ENCODE measurements at places on chromosomes 3 and 15. TPM values are rescaled to one million over a fixed set of nuclear protein-coding genes. Genes with fewer than 3 reads are reported as not detected.

ANKRD34C gene
- total RNA-seq, result not detected

CLDN16 gene
- total RNA-seq, result not detected

C2CD4B gene
- 0.38 TPM for total RNA-seq

PARP15 gene
- 14.0 TPM for total RNA-seq

LTF gene
- total RNA-seq, result not detected

SPINK8 gene
- not detected for total RNA-seq

POU1F1 gene
- not detected for total RNA-seq

LSAMP gene
- total RNA-seq, result not detected

TMEM45A gene
- total RNA-seq, result 1.8 TPM

LSMEM2 gene
- total RNA-seq, result not detected

CNOT10 gene
- total RNA-seq, result 61.0 TPM

PRR23B gene
- total RNA-seq, result not detected

CHRFAM7A gene
- total RNA-seq, result 1.0 TPM

GOLGA6D gene
- not detected for total RNA-seq

BOC gene
- total RNA-seq, result 0.20 TPM

SLC9C1 gene
- total RNA-seq, result not detected

CLEC3B gene
- total RNA-seq, result not detected

CYP8B1 gene
- total RNA-seq, result not detected

USP50 gene
- not detected for total RNA-seq

MB21D2 gene
- total RNA-seq, result 3.1 TPM

ATP13A5 gene
- total RNA-seq, result not detected

MKRN3 gene
- 1.6 TPM for total RNA-seq

LRRIQ4 gene
- not detected for total RNA-seq

SLCO3A1 gene
- 4.2 TPM for total RNA-seq

HMG20A gene
- 44.4 TPM for total RNA-seq

CPEB1 gene
- 1.6 TPM for total RNA-seq

CYP1A1 gene
- total RNA-seq, result 4.9 TPM

FOXB1 gene
- 0.13 TPM for total RNA-seq

PROK2 gene
- total RNA-seq, result 0.34 TPM

MFN1 gene
- total RNA-seq, result 34.8 TPM

ELP6 gene
- total RNA-seq, result 41.5 TPM

SCAANT1 gene
- not detected for total RNA-seq

AQP9 gene
- not detected for total RNA-seq

RTP1 gene
- not detected for total RNA-seq

FHIT gene
- 7.9 TPM for total RNA-seq

FEZF2 gene
- total RNA-seq, result not detected

CLDN1 gene
- total RNA-seq, result 0.58 TPM

ANKUB1 gene
- not detected for total RNA-seq

TRIM42 gene
- total RNA-seq, result not detected

CHDH gene
- total RNA-seq, result 0.22 TPM

GOLGA6A gene
- total RNA-seq, result not detected

PLA2G4D gene
- not detected for total RNA-seq

SACM1L gene
- total RNA-seq, result 56.0 TPM

SGO1 gene
- 26.5 TPM for total RNA-seq

LRRC3B gene
- not detected for total RNA-seq

CRELD1 gene
- total RNA-seq, result 9.4 TPM

LYSMD4 gene
- 6.6 TPM for total RNA-seq

STXBP5L gene
- total RNA-seq, result not detected

RBP2 gene
- not detected for total RNA-seq

SCN11A gene
- total RNA-seq, result not detected

Data from activated CD8-positive, alpha-beta T cell treated with anti-CD3 and anti-CD28 coated beads for 36 hours (primary cell).